ENCODE measurements at places on chromosomes 1 and 21.
A peak's percentile ranks its signal among the peaks of the same experiment; 100 is the strongest.

DNA sequence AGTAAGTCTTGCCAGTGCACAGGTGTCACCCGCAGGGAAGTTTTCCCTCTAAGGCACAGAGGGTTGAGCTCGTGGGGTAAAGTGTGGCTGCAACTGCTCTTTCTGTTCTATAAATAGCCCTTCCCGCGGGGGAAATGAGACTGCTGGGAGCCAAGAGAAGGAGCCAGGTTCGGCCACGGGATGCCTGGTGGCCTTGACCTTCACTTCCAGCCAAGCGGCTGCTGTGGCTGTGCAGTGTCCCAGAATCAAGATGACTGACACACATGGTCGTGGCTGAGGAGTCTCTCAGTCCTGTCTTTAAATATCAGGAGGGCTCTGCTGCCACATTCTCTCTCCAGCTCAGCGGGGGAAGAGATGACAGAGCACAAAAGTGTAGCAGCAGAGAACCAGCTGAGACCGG is 154.1 kb upstream of the VAMP3 start:
- H3K27ac ChIP-seq: no peak overlapping the region

- H3K4me3 ChIP-seq: no peak overlapping the region
- peaks cover 28% of the 10 kb centered on the region for H3K36me3 ChIP-seq
- no peaks in the 10 kb centered on the region for H3K27me3 ChIP-seq
Observed at GRCh38 chr1:155944444-155944799, 3.0 kb downstream of the RXFP4 start.

DNA sequence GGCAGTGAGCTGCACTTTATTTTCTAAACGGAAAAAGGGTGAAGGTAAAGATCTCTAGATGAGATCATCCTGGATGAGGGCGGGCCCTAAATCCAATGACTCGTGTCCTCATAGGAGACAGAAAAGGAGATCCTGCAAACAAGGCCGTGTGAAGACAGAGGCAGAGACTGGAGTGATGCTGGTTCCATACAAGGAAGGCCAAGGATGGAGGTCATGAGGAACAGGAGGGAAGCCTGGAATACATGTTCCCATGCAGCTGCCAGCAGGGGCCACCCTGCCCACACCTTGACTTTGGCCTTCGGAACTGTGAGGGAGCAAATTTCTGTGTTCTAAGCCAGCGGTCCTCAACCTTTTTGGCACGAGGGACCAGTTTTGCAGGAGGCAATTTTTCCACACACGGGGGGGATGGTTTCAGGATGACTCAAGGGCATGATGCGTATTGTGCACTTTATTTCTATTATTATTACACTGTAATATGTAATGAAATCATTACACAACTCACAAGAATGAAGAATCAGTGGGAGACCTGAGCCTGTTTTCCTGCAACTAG is 94.3 kb downstream of the PSMG1 start:
- no peaks in the 10 kb centered on the region for H3K27me3 ChIP-seq
- no peak overlapping the region for H3K27ac ChIP-seq
- no peak overlapping the region for H3K4me3 ChIP-seq
- no peaks in the 10 kb centered on the region for H3K36me3 ChIP-seq

GRCh38 chr1:153470707-153471106 is 10.3 kb upstream of the S100A7 start:
- peaks cover 10% of the 10 kb centered on the region for H3K27me3 ChIP-seq
- H3K27ac ChIP-seq: no peak overlapping the region
- H3K36me3 ChIP-seq: peaks cover 4% of the 10 kb centered on the region
- no peak for DNase-seq

GRCh38 chr1:232578651-232579195 is 51.2 kb downstream of the SIPA1L2 start:
- H3K27me3 ChIP-seq: no peaks in the 10 kb centered on the region
- peaks cover 30% of the 10 kb centered on the region for H3K4me1 ChIP-seq
- peak overlapping the region; percentile 9 for H3K4me3 ChIP-seq
- no peak for DNase-seq
- H3K36me3 ChIP-seq: no peaks in the 10 kb centered on the region

- no peak overlapping the region for H3K4me3 ChIP-seq
- H3K27ac ChIP-seq: no peak overlapping the region
- DNase-seq: no peak
- no peaks in the 10 kb centered on the region for H3K27me3 ChIP-seq
Observed at GRCh38 chr1:238624776-238625175, 734.1 kb upstream of the ZP4 start.

- DNase-seq: no peak
- no peaks in the 10 kb centered on the region for H3K27me3 ChIP-seq
- H3K4me1 ChIP-seq: no peaks in the 10 kb centered on the region
- no peak overlapping the region for H3K27ac ChIP-seq
Observed at GRCh38 chr1:244980605-244981004, 116.3 kb upstream of the HNRNPU start.

DNA sequence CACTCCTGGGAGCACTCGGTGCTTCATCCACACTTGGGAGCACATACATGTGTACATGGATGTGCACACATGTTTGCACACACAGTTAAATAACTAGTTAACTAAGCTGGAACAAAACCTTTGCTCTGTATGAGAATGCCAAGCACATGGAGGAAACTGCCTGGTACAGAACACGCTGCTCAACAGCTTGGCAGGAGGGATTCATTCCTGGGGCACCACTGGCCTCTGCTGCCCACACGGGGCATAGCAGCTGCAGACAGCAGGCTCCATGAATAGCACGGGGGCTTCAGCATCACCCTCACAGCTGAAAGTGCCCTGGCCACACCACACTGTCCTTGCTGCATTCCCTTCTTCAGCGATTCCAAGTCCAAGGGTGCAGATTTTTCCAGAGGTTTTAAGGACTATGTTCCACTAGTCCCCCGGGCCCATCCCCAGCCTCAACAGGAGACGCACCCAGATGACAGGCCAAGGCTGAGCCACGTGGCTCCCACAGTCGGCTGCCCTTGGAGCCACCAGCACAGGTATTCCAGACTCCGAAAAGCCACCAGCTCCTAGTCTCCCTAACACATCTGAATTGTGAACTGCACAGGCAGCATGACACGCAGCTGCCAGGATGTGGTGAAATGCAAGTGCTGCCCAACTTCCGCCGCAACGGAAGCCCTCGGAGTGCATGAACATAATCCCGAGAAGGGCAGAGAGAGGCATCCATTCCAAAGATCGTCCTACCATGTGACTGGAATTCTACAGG is 16.9 kb downstream of the NPHP4 start:
- DNase-seq: peak; percentile 57
- H3K4me3 ChIP-seq: no peak overlapping the region
- no peaks in the 10 kb centered on the region for H3K27me3 ChIP-seq
- H3K36me3 ChIP-seq: peaks cover 9% of the 10 kb centered on the region

GRCh38 chr1:220817907-220818306 is 31.2 kb downstream of the MTARC1 start:
- H3K4me1 ChIP-seq: no peaks in the 10 kb centered on the region
- H3K4me3 ChIP-seq: no peak overlapping the region
- no peaks in the 10 kb centered on the region for H3K36me3 ChIP-seq
- no peak overlapping the region for H3K27ac ChIP-seq

GRCh38 chr1:201636510-201636971 is 97.6 kb downstream of the NAV1 start:
- H3K36me3 ChIP-seq: no peaks in the 10 kb centered on the region
- no peak overlapping the region for H3K4me3 ChIP-seq
- DNase-seq: no peak
- no peaks in the 10 kb centered on the region for H3K27me3 ChIP-seq
